Stimulated activated CD8-positive, alpha-beta memory T cell treated with anti-CD3 and anti-CD28 coated beads, Interleukin-15, amount 100 ng/mL, for 4 hours (primary cell): ENCODE measurements at places on chromosomes 6 and 20.

DNA sequence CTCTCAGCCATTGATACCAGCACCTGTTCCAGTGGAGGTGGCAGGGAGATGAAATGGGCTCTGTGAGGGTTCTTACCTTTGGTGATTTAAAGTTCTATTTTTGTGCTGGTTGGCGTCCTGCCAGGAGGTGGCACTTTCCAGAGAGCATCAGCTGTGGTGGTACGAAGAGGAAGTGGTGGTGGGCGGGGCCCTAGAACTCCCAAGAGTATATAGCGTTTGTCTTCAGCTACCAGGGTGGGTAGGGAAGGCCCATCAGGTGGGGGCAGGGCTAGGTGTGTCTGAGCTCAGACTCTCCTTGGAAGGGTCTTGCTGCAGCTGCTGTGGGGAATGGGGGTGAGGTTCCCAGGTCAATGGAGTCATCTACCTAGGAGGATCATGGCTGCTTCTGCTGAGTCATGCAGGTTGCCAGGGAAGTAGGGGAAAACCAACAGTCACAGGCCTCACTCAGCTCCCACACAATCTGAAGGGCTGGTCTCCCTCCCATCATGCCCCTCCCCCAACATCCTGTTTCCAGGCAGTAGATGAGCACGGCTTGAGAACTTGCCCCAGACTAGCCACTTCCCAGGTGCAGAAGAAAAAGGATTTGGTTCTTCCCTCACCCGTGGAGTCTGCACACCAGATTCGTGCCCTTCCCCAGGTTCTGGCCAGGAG is 46.6 kb downstream of the MOXD1 start:
- peak; percentile 11 for DNase-seq

- DNase-seq, result no peak
These were observed 48.5 kb upstream of the ELOVL5 start for GRCh38 chr6:53397283-53397682.

DNA sequence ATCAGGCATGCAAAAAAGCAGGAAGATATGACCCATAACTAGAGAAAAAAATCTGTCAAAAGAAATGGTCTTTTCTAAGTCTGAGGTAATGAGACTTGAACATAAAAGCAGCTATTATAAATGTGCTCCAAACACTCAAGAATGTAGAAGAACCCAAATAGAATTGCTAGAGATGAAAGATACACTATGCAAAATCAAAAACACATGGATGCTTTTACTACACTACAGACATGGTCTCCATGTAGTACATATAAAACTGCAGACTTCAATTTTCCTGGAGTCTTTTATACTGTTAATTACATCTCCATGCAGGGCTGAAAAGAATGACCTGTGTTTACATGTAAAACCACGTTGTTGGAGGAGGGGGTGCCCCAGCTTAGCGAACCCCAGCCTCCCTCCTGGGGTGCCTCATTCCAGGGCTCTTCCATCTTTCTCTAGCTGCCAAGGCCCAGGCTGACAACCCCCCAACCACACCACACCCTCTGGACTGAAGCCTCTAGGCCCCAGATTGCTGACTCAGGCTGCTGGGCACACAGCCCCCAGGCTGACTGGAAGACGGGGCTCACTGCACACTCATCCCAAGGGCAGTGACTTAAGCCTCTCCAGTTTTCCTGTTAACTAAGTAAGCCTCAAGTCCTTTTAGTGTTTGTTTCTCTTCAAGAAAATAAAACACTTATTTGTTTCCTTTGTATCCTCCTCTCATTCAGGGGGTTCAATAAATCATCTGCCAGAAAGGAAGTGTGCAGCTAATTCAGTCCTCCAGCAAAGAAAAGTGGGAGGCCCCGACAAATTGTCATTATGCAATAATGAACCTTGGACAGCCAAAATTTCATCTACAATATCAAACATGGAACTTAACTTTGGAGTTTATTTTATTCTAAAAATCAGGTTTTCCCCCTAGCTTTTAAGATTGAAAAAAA is 26.0 kb upstream of the PLAGL1 start:
- no peak for DNase-seq

DNA sequence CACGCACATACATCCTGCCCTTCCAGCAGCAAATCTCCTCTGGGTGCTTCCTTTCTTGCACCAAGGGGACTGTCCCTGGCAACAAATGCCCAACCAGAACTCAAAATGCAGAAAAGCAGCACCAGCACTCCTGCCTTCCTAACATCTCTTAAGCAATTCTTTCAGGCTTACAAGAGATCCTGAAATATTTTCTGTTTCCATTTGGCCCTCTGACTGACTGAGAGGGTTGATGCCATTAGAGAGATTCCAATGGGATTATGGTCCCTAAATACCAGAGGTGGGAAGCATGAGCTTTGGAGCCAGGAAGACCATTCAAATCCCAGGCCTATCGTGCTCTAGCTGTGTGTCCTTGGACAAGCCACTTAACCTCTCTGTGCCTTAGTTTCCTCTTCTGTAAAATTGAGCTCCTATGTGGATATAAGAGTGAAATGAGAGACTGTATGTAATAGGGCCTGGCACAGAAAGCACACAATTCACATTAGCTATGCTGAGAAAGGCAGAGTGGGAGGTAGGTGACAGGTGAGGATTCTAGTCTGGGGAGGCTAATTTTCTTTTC is 56.8 kb downstream of the PRDM1 start:
- DNase-seq, result no peak

DNA sequence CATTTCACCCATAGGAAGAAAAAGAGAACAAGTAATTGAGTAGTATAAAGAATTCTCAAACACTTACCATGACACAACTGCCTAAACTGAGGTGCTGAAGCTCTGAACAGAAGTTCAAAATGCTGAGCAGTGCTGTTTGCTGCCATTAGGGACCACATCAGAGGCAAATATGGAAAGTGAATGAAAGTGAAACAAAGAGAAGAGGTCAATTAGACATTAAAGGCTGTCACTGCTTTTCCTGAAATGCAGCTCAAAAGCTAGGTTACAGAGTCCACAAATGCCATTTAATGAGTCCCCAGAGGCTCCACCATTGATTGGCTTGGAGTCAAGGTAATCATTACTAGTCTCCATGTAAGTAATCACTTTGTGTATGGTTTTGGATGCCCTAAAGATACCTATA is 46.1 kb downstream of the POU3F2 start:
- no peak for DNase-seq
